ENCODE measurements at places on chromosomes 16 and 17.
A peak's percentile ranks its signal among the peaks of the same experiment; 100 is the strongest.

- DNase-seq, result no peak
Measured at GRCh38 chr16:47463771-47464624, 2.9 kb downstream of the PHKB start.

DNA sequence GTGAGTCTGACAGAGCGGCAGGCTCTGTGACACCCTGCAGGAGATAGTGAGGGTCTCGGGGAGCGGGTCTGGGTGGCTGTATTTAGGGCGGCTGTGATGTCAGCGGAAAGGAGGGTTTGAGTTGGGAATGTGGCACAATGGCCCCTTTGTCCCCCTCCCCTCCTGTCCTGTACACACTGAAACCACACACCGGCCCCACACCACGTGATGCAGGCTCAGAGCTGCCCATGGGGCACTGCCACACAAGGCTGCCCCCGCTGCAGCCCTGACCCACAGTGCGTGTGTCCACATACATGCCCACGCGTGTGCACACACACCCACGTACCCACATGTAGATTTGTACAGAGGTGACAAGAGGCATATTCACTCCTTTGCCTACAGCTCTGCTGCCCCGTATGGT, 15.3 kb downstream of the SGCA start:
- DNase-seq, result no peak

DNA sequence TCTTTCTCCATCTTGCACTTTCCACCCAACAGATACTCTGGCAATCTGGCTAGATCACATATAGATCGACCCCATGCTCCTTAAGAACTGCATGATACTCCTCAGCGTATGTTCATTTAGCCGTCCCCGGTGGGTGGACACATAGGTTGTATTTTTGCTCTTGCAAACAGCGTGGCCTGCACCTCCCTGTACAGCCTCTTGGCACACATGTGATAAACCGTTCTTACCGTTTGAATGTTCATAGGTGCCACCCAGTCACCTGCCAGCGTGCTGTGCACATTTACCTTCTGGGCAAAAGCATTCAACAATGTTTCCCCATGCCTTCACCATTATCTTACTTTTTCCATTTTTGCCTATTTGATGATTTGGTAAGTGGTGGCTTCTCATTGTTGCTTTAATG, 6.2 kb downstream of the TNP2 start:
- DNase-seq, result no peak

DNA sequence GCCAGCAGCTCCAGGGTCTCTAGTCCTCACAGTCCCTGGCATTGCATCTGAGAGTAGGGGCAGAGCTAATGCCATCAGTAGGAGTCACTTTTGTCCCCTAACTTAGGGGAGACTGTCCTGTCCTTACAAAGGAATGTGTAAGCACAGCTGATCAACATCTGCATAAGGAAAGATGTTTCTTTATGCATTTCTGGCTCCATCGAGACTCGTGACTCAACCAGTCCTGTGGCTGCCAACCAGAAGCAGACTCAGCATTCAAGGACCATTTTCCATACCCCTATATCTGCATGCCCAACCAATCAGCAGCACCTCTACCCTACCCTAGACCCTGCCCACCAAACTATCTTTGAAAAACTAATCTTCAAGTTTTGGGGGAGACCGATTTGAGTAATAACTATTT, 8.2 kb upstream of the MPP2 start:
- no peak for DNase-seq

DNA sequence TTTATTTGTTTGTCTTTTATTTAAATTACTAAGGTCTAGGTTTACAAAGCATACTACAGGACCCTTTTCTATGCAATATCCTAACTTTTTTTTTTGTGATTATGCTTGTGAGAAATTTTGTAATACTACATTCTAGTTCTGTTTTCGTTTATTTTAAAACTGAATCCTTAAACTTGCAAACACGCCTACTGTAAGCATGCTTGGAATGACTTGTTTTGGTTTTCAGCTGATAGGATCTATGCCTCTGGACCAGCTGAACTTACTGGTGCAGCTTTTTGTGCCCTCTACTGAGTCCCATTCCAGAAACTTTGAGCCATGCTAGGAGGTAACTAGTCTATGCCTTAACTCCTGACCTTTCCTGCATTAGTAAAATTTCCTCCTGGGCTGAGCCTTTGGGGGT, 6.0 kb downstream of the PDP2 start:
- DNase-seq, result no peak

- DNase-seq, result peak; percentile 35
Measured at GRCh38 chr17:2709183-2709661, 2.3 kb downstream of the CLUH start.

DNA sequence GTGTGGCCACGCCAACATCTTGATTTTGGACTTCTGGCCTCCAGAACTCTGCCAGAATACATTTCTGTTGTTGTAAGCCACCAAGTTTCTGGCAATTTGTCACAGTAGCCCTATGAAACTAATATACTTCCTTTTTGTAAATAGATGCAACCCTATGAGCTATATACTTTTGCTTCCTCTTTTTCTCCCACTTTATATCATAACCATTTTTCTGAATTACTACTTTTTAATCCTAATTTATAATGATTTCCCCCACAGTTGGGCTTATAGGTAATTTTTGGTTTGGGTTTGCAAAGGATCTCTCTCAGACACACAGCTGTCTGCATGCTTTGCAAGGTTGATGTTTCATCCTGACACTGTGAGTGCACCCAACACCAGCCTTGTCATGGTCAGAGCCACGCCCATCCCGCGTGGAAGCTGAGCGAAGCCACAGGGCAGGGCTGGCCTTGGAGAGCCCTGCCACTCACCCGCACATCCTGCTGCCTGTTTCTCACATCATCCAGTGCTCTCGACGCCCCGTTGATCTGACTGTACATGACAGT, 5.8 kb downstream of the TRIM25 start:
- DNase-seq, result no peak

GRCh38 chr17:74840989-74841666, 18.6 kb downstream of the GRIN2C start:
- DNase-seq, result peak; percentile 49

GRCh38 chr17:49575679-49576087, at the start of gene NXPH3:
NXPH3 (plus strand) TSS chr17:49575871; CDS start chr17:49576220, 349 bp downstream.
- peak; percentile 89 for DNase-seq

- DNase-seq, result peak; percentile 58
Measured at GRCh38 chr17:51640108-51640622, 379.8 kb downstream of the UTP18 start.

DNA sequence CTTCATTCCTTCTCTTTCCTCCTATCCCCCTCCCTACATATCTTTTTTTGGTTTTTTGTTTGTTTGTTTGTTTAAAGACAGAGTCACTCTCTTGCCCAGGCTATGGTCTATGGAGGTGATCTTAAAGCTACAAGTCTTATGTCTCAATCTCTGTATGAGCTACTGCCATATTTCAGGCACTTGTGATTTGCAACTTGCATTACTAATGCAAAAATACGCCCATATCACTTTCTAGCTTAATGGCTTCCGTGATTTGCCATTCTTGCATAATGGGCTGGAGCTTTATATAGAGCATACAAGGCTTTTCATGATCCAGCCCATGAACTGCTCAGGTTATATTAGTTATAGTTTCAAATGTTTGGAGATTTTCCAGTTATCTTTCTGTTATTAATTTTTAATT, 7.5 kb downstream of the CFAP97D1 start:
- DNase-seq, result no peak

GRCh38 chr17:83012200-83012785, 67.1 kb upstream of the METRNL start:
- DNase-seq, result no peak

GRCh38 chr16:52497067-52497816, 49.7 kb downstream of the TOX3 start:
- no peak for DNase-seq

DNA sequence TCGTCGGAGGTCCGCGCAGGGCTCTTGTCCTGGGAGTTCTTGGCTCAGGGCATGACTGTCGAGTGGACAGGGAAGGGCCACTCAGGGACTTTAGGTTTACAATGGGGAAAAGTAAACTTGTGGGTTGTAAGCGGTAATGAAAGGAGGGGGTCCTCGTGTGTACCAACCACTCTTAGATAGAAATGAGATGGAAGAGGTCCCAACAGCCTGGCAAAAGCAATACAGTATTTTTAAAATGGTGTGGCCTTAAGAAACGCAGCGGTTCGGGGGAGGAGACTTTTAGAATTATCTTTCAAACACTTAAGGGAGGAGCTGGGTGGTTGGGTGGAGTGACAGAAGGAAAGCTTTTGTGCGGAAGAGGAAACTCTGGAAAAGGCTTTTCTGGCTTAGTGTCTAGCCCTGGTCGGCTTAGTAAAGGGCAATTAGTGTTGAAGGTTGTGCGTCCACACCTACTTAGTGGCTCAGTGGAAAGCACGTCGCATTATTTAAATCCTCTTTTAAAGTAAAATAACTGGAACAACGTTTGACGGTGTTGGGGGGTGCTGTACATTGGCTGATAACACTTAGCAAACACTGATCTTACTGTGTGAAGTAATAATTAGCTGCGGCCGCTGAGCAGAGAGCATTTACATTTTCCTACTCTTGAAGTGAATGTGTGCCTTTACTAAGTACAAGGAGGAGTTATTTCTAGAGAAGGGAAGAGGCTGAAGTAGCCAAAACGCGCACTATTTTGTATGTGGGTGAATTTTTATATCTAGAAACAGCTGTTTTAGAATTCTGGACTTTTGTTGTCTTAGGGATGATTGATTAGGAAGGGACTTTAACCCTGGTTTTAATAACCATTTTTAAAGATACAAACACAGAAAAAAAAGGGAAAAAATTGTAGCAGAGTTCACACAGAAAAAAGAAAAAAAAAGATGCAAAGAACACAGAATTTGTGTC, 1.0 kb downstream of the WSB1 start:
- peak; percentile 40 for DNase-seq

- DNase-seq, result no peak
Measured at GRCh38 chr17:81710514-81711308, 1.4 kb upstream of the SLC25A10 start.

DNA sequence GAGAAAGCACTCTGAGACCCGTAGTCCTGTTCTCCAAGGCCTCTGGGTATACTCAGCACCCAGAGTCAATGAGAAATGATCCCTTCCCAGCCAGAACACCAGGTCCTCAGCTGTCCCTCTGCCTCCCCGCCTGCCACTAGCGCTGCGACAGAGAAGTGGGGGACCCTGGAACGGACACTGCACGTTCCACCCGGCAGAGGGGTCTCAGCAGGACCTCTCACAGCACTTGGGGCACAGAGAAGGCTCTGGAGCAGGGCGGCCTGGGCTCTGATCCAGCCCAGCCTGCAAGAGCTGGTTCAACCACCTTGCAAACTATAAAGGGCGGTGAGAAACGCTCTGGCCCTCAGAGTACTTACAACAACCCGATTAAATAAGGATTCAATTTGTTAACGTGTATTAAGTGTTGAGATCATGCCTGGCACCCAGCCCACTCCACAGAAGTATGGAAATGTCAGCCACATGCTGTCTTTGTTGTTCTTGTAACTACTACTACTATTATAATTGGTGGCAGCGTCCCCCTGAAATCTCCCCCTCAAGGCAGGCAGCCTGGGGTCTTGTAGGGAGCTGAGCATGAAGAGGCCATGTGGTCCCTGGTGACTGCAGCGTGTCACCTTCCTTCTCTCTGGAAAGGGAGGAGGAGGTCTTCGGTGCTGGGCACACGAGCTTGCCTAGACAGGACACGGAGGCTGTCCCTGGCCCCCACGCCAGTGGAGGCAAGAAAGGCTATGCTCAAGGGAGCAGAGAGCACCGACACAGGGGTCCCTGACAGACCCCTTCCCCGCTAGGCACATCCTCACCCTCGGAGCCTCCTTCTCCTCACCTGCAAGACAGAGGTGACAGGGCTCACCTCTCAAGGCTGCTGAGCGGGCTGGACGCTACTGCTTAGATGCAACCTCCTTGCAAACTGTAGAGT, 2.4 kb downstream of the OSGIN1 start:
- DNase-seq, result no peak

DNA sequence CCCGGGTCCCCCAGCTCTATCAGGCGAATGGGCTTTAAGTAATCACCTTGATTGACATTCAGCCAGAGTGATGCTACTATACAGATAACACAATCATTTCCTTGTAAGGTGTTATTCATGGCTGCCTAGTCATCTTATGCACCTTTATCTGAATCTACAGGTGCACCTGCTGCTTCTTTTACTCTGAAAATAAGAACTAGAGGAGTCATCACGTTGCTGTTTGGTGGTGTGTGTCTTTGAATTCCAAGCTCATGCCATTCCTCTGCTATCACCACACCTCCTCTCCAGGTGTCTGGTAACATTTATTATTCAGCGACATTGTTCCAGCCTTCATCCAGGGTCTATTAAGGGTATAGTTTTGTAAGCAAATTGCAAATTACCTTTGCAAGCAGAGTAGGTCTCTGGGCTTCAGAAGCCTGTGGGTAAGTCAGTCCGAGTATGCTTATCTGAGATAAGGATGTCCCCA, 51.9 kb downstream of the NOS2 start:
- DNase-seq, result no peak

DNA sequence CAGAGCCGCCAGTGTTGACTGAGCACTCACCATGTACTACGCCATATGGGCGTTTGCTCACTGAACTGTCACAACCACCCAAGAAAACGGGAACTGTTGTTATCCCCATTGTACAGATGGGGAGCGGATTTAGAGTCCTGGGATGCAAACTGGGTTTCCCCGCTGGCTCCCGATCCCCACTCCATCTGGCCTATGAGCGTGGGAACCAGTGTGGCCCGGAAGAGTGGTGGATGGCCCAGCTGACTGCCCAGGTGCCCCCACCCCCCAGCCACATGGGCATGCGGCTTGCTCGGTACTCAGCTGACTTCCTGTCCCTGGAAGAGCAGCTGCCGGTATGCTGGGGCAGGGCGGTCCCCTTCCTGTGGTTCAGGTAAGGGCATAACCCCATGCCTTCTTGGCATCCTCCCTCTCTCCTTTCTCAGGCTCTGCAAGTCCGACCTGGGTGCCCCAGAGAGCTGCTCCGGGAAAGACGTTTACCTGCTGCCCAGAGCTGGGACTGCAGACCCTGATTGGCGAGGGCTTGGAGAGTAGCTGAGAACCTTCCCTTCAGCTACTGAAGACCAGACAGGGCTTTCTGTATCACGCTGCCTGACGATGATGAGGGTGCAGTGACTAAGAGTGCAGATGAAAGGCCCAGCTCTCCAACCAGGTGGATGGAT, 16.2 kb downstream of the SOCS3 start:
- DNase-seq, result no peak

GRCh38 chr16:9957433-9957832, 224.8 kb downstream of the GRIN2A start:
- no peak for DNase-seq

- no peak for DNase-seq
Measured at GRCh38 chr17:35160354-35161201, 13.0 kb downstream of the UNC45B start.

GRCh38 chr17:78257810-78258322, 26.4 kb downstream of the TMEM235 start:
- no peak for DNase-seq
